ENCODE measurements at places on chromosomes 2 and 18.

DNA sequence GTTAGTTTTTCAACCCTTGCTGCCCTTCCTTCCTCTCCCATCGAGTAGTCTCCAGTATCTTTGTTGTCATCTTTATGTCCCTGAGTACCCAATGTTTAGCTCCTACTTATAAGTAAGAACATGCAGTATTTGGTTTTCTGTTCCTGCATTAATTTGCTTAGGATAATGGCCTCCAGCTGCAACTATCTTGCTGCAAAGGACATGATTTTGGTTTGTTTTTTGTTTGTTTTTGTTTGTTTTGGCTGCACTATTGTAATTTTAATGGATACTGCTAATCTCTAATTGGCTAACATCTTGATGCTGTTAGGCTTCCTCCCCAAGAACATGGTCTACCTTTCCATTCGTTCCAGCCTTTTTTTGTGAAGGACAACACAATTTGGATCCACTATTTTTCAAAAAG, 31.2 kb upstream of the HNRNPLL start:
- DNase-seq = no peak

DNA sequence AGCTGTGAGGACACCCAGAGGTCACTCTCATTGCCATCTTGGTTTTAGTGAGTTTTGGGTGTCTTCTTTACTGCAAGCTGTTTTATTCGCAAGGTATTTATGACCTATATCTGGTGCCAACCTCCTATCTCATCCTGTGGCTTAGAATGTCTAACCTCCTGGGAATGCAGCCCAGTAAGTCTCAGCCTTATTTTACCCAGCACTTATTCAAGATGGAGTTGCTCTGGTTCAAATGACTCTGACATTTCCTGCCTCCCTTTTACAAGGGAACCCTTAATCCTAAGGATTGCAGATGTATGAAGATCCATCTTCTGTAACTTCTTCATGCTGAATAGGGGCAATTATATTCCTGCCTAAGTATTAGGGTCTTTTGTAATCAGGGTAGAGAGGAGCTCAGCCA, 708.0 kb downstream of the TMEM182 start:
- DNase-seq = no peak

GRCh38 chr2:3814706-3815245, 111.4 kb downstream of the DCDC2C start:
- no peak for DNase-seq

DNA sequence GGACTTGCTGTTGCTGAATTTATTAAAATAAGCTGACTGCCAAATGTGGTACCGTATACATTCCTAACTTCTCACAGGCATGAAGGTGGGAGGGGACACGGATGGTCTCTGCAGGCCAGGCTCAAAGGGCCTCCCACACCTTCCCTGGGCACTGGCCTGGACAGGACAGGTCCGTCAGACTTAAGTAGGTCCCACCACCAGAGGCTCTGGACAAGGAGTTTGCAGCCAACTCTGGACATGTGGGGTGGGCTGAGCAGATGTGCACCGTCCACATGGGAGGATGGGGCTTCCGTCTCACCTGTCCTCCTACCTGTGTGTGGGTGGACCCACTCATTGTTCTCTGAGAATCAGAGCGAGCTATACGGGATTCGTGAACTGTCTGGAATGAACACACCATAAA, 8.2 kb downstream of the ODC1 start:
- DNase-seq = no peak

DNA sequence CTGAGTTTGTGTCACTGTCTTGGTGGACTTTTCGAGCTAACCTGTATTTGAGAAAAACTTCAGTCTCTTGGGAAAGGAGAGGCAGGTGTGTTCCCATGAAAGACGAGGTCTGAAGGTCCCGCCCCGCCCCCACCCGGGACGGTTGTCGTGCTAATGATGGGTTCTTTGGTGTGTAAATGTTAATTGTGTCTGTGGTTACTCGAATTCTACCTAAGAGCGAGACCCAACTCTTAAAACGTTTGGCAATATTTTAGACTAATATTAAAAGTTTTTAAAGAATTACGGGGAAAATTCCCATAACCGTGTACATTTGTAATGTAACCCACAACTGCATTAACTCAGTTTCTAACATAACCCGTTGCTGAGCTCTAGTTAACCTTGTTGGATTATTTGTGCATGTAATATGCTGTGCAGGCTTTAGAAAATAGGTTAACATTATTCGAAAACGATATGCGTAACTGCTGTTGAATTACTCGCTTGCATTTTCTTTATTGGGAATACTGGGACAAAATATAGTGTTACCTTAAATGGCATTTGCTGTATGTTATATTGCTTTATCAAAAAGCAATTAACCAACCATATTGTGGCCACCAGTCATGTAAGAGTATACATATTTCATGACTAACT, 833 bp downstream of the EPB41L5 start:
- DNase-seq = no peak

- no peak for DNase-seq
These were observed 107.3 kb downstream of the DTNB start for GRCh38 chr2:25566094-25566493.

DNA sequence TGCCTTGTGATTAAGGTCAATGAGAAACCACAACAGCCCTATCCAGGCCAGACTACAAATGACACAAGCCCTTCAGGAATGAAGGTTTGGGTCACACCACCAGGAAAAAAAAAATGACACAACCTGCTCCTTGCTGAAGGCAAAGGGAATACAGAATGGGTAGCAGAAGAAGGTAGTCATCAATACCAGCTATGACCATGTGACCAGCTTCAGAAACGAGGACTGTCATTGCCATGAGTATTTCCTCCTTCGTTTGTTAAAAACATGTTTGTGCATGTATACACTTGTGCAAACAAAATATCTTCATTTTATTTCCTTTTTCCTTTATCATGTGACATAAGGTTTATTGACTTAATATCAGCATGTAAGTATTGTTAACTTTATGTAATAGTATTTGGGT, 226.6 kb downstream of the CDH19 start:
- DNase-seq = no peak

- no peak for DNase-seq
These were observed 3.5 kb upstream of the ERICH2 start for GRCh38 chr2:170766693-170767092.

- no peak for DNase-seq
These were observed 20.8 kb upstream of the MGAT5 start for GRCh38 chr2:134232868-134233727.

DNA sequence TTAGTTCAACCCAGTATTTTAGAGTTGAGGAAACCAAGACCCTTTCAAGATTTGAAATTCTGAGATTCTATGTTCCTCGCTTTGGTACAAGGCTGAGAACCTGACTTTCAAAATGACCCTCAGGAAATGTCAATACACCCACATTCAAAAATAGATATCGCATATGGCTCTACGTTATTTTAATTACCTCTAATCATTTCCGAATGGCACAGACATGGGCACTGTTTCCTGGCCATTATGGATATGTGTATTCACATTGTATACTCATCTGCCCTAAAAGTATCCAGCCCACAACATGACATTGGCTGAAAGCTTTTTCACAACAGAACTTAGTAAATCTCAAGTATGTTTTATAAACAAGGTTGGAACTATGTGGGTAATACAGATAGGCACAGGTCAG, 6.7 kb downstream of the KLF7 start:
- DNase-seq = no peak

- DNase-seq = no peak
These were observed 68.8 kb downstream of the HNRNPLL start for GRCh38 chr2:38533757-38534545.

- DNase-seq = no peak
These were observed 120.9 kb downstream of the RTP5 start for GRCh38 chr2:241990466-241990865.

DNA sequence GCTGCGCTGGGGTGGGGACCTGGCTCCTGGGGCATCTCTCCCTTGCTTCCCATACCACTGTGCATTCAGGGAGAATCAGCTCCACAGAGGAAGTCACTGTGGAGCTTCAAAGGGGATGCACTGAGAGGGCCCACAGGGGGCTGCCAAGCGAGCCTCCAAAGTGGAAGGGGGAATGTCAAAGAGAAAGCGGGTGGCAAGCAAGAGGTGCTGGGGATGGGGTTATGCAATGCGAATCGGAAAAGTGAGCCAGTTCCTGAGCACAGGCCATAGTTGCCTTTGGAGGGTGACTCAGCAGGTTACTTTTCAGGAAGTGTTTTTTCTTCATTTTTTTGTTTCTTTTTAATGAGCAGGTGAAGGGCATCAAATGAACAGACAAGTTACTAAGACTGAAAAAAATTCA, 17.6 kb downstream of the PMAIP1 start:
- no peak for DNase-seq

DNA sequence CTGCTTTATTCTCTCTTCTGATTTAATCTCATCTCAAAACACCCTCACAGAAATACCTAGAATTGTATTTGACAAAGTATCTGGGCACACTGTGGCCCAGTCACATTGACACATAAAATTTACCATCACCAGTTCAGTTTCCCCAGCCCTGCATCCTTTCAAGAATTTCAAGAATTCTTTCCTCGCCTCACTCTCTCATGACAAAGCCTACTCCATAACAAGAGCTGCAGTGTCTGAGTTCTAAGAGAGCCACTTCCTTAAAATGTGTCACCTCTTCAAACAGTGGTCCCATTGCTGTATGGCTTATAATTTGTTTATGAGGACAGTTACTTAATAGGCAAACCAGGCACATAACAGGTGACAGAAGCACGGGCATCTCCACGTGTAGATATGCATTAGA, 90.9 kb upstream of the STK39 start:
- DNase-seq = no peak

DNA sequence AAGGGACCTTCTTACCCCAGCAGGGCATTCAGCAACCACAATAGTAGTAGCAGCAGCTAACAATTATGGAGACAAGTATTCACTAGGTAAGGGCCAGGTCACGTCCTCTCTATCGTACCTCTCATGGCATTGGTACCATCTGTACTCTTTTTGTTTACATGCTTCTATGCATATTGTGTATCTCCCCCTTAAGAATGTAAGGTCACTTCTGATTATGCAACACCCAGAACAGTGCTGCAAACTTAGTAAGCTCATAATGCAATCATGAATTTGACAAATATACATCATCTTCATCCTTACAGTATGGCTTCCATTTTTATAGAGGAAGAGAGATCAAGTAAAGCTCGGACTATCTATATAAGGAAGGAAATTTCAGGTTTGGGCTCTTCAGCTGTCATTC, 46.1 kb downstream of the SPRED2 start:
- DNase-seq = no peak

GRCh38 chr2:24328010-24328409, 32.3 kb downstream of the ITSN2 start:
- DNase-seq = no peak

DNA sequence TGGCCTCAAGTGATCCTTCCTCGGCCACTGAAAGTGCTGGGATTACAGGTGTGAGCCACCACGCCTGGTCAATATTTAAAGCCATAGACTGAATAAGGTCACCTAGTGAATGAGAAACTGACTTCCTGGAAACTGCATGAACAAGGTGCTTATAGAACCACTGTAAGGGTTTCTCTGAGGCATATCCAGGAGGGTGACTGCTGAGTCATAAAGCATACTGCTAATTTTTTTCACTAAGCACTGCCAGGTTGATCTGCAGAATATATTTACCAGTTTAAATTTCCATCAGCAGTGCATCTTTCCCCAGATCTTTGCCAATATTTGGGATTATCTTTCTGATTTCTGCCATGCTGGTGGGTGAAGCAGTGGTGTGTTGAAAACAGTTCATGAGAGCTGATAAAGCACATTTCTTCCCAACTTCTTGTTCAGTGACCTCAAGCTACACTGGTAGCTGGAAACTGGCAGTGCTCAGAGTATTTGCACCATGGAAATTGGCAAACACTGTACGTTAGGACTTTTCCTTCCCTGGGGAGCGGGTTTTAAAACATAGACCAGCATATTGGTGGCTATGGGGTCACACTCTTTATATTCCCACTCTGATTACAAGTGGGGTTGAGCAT, 4.2 kb upstream of the CLIP4 start:
- no peak for DNase-seq

- no peak for DNase-seq
These were observed 21.1 kb upstream of the KCNG2 start for GRCh38 chr18:79776674-79777073.

DNA sequence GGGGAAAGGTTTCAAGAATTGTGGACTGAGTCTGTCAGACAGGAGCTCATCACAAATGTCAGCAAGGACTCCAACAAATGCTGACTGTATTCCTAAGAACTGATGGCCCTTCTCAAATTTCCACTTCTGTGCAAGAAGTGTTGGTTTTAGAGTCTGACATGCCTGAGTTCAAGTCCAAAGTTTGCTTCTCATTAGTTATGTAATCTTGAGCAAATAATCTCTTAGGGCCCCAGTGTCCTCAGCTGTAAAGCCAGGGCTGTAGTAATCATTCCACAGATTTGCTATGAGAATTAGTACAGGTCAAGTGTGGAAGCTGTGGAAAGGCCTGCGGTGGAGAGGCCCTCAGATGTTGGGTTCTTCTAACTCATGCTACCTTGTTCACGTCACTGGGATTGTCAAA, 23.9 kb downstream of the MEP1B start:
- DNase-seq = no peak

DNA sequence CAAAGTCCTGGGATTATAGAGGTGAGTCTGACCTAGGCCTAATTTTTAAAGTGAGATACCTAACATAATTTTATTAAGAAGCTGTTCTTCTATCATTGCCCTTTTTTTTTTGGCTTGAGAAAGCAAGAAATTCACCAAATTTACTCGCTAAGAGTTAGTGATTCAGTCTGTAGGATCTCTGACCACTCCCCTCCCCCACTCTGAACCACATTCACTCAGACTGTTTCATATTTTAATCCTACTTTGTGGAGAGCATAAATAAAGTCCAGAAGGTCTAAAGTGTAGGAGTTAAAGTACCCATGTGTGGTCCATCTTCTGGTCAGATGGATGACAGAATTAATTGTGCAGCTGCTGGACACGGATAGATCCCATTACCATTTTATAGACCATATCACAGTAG, 115.8 kb upstream of the MGAT5 start:
- DNase-seq = no peak

DNA sequence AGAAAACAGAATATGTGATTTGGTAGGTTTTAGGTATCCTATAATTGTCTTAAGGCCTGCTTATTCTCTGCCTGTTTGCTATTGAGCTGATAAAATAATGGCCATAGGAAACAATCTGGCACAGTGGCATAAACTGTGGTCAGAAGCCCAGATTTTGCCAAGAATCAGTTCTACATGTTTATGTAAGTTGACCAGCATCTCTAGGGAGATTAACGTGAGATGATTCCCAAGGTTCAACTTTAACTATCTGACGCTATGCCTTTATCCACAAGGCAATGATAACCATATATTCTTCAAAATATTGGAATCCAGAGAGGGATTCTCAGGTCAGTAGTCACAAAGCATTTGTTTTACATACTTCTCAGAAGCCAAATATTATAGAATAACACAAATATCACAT, 25.6 kb downstream of the AP1S3 start:
- no peak for DNase-seq

- no peak for DNase-seq
These were observed 34.5 kb downstream of the EMILIN2 start for GRCh38 chr18:2881088-2881839.
